ENCODE measurements at places on chromosomes 16 and 17.

GRCh38 chr16:21301895-21302291, 23.8 kb upstream of the CRYM start:
- peak overlapping the region; percentile 39 for H3K27ac ChIP-seq
- H3K4me3 ChIP-seq = peak overlapping the region; percentile 92
- no peaks in the 10 kb centered on the region for H3K36me3 ChIP-seq
- DNase-seq = no peak
- H3K27me3 ChIP-seq = peaks cover 9% of the 10 kb centered on the region

DNA sequence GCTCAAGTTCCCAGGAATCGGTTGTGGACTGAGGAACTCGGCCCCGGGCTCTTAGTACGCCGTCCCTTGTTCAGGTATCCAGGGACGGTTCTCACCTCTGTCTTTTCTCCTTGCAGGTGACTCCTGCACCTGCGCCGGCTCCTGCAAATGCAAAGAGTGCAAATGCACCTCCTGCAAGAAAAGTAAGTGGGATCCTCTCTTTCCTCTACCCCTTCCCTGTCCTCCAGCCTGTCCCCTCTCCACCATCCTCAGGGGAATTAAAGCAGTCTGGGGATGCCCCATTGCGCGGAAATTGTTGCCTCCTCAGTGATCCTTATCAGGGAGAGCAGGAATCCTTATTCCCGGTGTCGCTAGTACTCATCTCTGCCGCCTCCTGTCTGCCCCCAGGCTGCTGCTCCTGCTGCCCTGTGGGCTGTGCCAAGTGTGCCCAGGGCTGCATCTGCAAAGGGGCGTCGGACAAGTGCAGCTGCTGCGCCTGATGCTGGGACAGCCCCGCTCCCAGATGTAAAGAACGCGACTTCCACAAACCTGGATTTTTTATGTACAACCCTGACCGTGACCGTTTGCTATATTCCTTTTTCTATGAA, 585 bp downstream of the MT2A start:
- peaks cover 50% of the 10 kb centered on the region for H3K4me1 ChIP-seq
- H3K27ac ChIP-seq = peak overlapping the region; percentile 98
- H3K27me3 ChIP-seq = no peaks in the 10 kb centered on the region
- DNase-seq = no peak

- peaks cover 7% of the 10 kb centered on the region for H3K36me3 ChIP-seq
- DNase-seq = no peak
- H3K4me3 ChIP-seq = no peak overlapping the region
- H3K27me3 ChIP-seq = no peaks in the 10 kb centered on the region
- peaks cover 4% of the 10 kb centered on the region for H3K4me1 ChIP-seq
These were observed 237.8 kb downstream of the CEP112 start for GRCh38 chr17:65954148-65954449.

DNA sequence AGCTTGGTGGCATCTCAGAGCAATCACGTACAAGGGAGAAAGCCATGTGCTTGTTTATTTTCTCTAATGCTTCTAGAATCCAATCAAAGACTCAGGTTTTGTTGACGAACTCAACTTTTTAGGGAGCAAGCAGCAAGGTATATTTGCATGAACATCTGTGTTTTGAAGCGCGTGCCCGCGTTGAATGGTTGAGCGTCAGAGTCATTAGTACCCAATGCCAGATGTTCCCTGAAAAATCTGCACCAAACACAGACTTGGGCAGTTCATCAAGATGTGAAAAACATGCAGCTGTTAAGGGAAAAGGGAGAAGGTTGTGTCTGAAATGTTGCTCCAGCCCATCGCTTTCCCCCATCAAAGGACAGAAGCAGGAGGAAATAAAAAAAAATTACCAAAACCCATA, 170.4 kb downstream of the SNX29 start:
- H3K27me3 ChIP-seq = no peaks in the 10 kb centered on the region
- no peak for DNase-seq
- H3K36me3 ChIP-seq = no peaks in the 10 kb centered on the region

GRCh38 chr17:28471531-28472342, 1.7 kb upstream of the SLC13A2 start:
- H3K27ac ChIP-seq = no peak overlapping the region
- no peaks in the 10 kb centered on the region for H3K4me1 ChIP-seq
- no peaks in the 10 kb centered on the region for H3K36me3 ChIP-seq
- H3K4me3 ChIP-seq = no peak overlapping the region
- peaks cover 73% of the 10 kb centered on the region for H3K27me3 ChIP-seq
- no peak for DNase-seq

DNA sequence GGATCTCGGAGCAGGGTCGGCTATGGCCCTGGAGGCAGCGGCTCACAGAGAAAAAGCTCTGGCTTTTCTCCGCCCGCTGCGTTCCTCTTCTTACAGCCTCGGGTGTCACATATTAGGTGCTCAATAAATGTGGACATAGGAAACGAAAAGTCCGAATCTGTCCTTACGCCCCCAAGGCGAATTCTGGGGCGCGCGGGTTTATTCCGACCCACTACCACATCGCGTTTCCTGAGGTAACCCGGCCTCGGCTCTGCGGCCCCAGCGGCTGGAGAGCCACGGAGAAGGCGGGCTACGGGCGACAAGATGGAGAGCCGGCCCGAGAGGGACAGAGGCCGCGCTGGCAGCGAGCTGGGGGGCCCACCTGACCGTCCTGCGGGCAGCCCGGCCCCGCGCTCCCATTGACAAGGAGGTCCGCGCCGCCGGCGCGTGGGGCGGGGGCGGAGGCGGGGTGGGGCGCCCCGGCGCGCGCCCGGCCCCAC, 573 bp upstream of the GNAO1 start:
- H3K4me3 ChIP-seq = peak overlapping the region; percentile 60
- peaks cover 85% of the 10 kb centered on the region for H3K27me3 ChIP-seq
- no peaks in the 10 kb centered on the region for H3K36me3 ChIP-seq

GRCh38 chr17:82489117-82489516, 30.4 kb upstream of the FOXK2 start:
- H3K27me3 ChIP-seq = no peaks in the 10 kb centered on the region
- DNase-seq = no peak
- peaks cover 23% of the 10 kb centered on the region for H3K36me3 ChIP-seq
- no peak overlapping the region for H3K4me3 ChIP-seq
- peaks cover 3% of the 10 kb centered on the region for H3K4me1 ChIP-seq
- no peak overlapping the region for H3K27ac ChIP-seq

All from osteocyte (in vitro differentiated cells).